ENCODE measurements at places on chromosomes 13 and 19.

- no peak for DNase-seq
These were observed 56.8 kb downstream of the THSD1 start for GRCh38 chr13:52348983-52349780.

DNA sequence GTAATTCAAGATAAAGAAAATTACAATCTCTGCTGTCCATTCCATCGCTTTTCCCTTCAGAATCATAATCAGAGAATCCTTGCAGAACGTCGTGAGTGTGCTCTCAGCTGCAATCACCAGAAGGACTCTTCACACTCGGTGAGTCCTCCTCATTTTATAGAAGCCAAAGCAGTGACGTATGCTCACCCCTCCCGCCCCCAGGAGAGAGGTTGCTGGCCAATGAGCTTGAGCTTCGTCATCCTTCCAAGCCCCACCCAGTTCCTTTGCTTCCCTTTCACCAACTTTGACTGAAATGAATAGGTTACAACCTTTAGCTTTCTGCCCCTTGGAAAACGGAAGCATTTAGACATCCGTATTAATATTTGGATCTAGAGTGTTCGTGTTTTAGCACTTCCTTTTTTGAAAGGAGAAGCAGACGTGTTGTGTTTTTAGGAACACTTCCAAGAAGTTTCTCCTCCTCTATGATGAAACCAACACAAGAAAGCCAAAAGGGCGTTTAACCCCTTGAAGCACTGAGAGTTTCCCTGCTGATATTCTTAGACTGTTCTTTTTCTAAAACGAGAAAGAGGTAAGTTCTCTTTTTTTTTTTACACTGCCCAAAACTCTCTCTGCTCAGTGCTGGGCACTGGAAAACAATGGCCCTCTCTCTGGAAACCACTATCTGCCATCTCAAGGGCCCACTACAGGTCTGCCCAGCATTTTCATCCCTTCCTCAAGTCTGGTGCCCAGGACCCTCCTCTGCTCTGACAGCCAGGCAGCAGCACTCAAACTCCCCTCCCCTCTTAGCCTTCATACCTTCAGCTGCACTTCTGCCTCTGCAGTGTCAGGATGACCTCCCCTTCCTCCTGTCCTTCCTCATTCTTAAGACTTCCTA lies 44.3 kb upstream of the CEACAM21 start:
- peak; percentile 93 for DNase-seq

DNA sequence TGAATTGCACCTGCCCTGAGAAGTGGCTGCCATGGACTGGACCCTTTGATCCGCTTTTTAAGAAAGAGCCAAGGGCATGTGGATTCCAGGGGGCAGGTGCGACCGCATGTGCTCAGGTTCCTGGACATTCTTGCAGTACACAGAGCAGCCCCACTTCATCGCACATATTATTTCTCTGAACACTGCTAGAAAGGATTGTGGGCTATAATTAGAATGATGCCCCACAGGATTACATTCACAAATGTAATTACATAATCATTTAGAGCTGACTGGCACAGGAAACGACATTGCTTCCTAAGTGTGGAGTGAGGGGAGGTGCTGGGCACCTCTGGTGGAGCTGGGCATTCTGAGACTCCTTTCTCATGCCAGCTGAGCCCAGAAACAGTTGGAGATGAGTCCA lies 37.5 kb upstream of the VSTM2B start:
- DNase-seq: no peak

DNA sequence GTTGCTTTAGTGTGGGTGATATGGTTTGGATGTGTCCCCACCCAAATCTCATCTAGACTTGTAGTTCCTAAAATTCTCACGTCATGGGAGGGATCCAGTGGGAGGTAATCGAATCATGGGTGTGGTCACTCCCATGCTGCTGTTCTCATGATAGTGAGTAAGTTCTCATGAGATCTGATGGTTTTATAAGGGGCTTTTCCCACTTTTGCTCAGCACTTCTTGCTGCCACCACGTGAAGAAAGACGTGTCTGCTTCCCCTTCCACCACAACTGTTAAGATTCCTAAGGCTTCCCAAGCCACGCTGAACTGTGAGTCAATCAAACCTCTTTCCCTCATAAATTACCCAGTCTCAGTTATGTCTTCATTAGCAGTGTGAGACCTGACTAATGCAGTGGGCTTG lies 26.0 kb downstream of the OR10H4 start:
- no peak for DNase-seq

GRCh38 chr19:57269515-57270250 lies 10.6 kb upstream of the ZNF460 start:
- no peak for DNase-seq

GRCh38 chr13:102693250-102693649 lies 1.6 kb downstream of the METTL21C start:
- no peak for DNase-seq

DNA sequence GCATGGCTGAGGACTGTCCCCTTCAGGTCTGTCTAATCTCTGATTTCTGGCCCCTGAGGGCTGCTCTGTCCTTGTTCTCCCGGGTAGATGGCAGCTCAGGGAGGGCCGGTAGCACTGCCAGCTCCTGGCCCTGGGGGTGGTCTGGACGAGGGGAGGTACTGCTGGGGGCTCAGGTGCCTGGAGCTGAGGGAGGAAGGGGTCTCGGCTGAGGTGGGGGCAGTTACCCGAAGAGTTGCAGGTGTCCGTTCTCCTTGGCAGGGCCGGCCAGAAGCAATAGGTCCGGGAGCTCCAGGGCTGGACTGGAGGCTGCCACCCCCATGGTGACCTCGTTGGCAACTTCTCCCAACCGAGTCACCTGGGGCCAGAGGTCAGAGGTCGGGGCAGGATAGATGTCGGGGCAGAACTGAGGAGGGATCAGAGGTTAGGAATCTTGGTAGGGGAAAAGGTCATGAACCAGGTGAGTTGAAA lies 1.2 kb upstream of the EMC10 start:
- DNase-seq: no peak

GRCh38 chr13:77033717-77034302 lies 6.9 kb upstream of the FBXL3 start:
- DNase-seq: no peak

DNA sequence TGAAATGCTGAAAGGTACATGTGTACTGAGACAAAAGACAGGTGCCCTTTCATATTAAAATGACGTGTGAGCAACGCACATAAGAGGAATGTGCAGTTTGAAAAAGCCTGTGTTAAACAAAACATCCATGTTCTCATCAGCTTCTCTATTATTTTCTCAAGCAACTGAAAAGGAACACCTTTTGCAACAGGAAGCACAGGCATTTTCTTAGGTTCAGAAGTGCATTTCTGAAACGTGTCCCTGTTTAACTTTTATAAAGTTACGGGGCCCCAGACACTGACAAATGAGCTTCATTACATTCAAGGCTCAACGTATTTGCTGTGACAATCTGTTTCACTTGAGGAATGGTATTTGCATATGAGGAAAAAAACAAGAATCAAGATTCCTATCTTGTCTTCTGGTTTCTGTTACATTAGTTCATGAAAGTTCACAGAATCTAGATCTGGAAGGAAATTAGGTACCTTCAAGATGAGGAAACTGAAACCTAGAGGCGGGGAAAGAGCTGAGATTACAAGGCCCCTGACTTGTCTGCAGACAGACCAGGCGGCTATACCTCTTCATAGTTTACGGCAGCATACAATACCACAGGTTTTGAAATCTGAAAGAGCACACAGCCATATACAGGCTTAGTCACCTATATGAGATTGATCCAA lies 431.7 kb downstream of the KLF12 start:
- DNase-seq: peak; percentile 60

GRCh38 chr13:93244141-93244917 lies 17.7 kb downstream of the GPC6 start:
- DNase-seq: no peak

DNA sequence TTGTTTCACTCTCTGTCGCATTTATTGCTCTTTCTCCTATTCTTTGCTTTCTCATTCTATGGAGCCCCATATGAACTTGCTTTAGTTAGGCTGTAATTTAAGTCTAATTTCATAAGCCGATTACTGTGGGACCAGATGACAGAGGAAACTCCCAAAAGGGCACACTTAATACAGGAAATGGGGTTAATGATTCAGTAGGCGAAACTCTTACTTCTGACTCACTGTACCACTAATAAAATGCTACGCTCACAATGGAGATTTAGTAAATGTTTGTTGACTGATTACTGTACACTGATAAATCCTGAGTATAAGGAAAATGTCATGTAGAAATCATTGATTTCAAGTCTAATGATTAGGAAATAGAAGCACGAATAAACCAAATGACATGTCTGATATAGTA lies 276.4 kb downstream of the KLF5 start:
- no peak for DNase-seq

- DNase-seq: no peak
These were observed 88.7 kb upstream of the UBL3 start for GRCh38 chr13:29939158-29939557.

- DNase-seq: no peak
These were observed 16.9 kb downstream of the MED26 start for GRCh38 chr19:16611121-16611520.

- no peak for DNase-seq
These were observed 58.0 kb downstream of the ERCC5 start for GRCh38 chr13:102903659-102904407.

- no peak for DNase-seq
These were observed 707.5 kb downstream of the SLITRK6 start for GRCh38 chr13:85091631-85092234.

DNA sequence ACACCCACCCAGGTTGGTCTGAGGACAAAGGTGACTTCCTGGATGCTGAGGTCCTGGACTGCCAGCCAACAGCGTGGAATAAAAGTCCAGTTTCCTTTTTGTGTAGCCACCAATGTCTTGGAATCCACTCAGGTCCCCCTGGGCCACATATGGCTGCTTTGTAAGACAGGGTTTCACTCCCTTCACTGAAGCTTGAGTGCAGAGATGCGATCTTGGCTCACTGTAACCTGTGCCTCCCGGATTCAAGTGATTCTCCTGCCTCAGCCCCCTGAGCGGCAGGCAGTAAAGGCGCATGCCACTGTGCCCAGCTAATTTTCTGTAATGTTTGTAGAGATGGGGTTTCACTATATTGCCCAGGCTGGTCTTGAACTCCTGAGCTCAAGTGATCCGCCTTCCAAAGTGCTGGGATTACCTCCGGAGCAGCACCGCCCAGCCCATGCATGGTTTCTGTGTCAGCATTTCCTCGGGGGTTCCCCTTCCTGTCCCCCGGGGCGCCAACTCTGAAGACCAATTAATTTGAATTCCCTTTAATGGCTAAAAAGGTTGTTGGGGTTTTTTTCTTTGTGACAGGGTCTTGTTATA lies 17.5 kb downstream of the KANK2 start:
- DNase-seq: no peak

DNA sequence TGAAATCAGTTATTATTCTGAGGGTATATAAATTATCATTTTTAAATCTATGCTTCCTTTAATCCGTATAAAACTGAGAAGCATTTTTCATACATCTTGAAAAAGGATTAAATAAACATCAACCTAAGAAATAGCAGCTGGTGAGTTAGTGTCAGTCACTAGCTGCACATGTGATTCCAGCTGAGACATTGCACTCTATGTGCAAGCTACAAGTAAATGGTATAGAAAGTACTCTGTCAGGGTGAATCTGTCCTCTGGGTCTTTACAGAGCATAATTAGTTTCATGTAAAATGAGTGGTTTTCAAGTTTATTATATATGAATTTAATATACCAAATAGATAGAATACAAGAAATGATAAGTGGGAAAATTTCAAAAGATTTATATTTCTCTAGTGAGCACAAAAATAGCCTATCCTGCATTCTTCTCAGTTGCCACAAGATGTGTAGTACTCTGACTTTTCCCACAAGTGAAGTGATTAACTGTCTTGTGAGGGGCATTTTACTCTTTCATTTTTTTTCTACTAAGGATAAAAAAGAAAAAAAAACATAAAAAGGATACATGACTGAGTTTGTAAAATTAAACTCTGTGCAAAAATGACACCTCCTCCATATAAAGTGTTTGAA lies 1372.1 kb downstream of the PCDH9 start:
- no peak for DNase-seq

GRCh38 chr19:5554828-5555227 lies 12.9 kb downstream of the TINCR start:
- DNase-seq: no peak

DNA sequence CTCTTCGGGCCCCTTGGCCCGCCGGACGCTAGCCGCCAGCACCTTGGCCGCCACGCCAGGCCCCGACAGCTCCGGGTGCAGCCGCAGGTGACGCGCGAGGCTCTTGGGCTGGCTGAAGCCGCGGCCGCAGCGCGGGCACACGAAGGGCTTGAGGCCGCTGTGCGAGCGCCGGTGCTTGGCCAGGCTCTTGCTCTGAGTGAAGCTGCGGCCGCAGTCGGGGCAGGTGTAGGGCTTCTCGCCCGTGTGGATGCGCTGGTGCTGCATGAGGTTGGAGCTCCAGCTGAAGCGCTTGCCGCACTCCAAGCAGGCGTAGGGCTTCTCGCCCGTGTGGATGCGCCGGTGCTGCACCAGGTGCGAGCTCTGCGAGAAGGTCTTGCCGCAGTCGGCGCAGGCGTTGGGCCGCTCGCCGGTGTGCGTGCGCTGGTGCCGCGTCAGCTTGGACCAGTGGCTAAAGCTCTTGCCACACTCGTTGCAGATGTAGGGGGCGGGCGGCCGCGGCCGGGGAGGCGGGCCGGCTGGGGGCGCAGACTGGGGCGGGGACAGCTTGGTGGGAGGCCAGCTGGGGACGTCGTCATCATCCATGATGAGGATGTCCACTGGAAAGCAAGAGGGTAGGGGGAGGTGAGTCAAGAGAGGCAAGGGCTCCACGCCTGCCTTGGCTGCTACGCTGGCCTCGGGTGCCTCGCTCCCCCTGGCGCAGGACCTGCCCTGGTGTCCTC lies 32.4 kb downstream of the ZNF787 start:
- DNase-seq: no peak

GRCh38 chr13:40651866-40652587 lies 14.4 kb downstream of the FOXO1 start:
- no peak for DNase-seq

DNA sequence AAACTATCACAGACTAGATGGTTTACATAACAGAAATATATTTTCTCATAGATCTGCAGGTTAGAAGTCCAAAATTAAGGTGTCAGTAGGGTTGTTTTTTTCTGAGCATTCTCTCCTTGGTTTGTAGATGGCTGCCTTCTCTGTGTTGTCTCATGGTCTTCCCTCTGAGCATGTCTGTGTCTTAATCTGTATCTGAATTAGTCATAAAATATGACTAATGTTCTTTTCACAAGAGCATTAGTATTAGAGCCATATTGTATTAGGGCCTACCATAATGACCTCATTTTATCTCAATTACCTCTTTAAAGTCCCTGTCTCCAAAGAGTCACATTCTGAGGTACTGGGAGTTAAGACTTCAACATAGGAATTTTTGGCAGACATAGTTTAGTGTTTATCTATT lies 77.2 kb upstream of the OBI1 start:
- no peak for DNase-seq

Measured in CD4-positive, alpha-beta T cell treated with Interleukin-1 beta for 1 hour (primary cell).